ENCODE measurements at places on chromosomes 2 and 18.
A peak's percentile ranks its signal among the peaks of the same experiment; 100 is the strongest.

DNA sequence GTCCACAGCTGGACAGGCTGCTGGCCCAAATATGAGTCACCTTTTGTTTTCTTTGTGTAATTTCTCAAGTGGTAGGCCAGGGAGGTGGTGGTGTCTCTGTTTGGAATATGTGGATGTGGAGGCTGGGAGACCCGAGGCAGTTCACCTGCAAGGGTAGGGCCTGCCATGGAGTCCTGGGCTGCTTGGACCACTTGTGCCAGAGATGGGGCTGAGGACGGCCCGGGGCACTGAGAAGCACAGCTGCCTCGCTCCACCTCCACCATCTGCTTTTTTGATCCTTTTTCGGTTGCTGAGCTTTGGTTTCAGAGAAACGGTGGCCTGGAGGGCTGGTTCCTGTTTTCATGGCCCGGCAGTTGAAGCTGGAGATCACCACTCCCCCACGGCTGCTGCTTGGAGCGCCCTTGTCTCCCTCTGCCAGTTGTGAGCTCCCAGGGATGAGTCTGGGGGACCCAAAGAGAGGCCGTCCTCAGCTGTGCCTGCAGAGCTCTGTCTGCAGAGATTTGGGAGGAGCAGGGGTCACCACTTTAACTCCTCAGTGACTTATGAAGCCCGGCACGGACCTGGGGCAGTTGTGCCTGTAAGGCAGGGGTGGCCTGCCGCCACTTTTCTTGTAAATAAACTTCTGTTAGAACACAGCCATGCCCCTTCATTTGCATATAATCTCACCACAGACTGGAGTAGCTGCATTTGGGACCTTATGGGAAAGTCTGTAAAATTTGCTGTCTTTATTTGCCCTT, 67.6 kb upstream of the MCFD2 start:
- no peaks in the 10 kb centered on the region for H3K27me3 ChIP-seq
- peak; percentile 94 for DNase-seq
- peaks cover 97% of the 10 kb centered on the region for H3K4me1 ChIP-seq
- peak overlapping the region; percentile 100 for H3K27ac ChIP-seq
- H3K4me3 ChIP-seq = peak overlapping the region; percentile 60
- H3K36me3 ChIP-seq = peaks cover 23% of the 10 kb centered on the region

DNA sequence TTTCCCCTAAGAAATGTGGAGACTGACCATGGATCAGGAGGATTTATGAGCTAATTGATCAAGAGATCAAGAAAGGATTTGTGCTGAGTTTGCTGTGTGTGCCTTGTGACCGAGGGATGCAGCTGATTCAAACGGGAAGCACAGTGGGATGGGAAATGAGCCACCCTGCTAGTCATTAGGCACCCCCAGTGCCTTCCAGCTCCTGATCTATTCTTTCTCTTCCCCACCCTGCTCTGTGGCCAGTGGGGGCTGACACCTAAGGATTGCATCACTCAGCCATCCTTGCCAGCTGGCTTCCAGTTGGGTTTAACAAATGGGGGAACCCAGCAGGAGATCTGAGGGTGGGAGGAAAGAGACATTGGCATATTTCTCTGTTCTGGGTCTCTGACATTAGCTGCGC, 132.2 kb upstream of the CXCR4 start:
- no peaks in the 10 kb centered on the region for H3K4me1 ChIP-seq
- H3K27ac ChIP-seq = no peak overlapping the region
- H3K4me3 ChIP-seq = no peak overlapping the region
- H3K36me3 ChIP-seq = no peaks in the 10 kb centered on the region
- no peaks in the 10 kb centered on the region for H3K27me3 ChIP-seq

DNA sequence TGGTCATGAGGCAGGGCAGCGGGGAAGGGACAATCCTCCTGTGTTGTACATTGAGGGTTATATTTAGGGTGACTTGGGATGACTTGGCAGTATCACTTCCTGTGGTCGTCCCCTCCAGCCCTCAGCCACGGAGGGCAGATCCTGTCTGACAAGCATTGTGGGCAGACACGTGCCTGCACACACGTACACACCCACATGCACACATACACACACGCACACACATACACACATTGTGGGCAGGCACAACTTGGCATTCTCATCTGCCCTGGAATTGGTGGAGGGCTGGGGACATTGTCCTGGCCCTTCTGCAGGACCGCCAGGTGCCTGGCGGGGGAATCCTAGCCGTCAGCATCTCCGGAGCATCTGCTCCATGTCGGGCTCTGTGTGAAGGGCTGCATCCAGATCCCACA, 47.6 kb downstream of the ODC1 start:
- no peak overlapping the region for H3K27ac ChIP-seq
- no peak overlapping the region for H3K4me3 ChIP-seq
- H3K4me1 ChIP-seq = no peaks in the 10 kb centered on the region
- no peaks in the 10 kb centered on the region for H3K36me3 ChIP-seq
- H3K27me3 ChIP-seq = no peaks in the 10 kb centered on the region
- DNase-seq = no peak

GRCh38 chr2:218743068-218743467, 32.4 kb downstream of the TTLL4 start:
- no peak overlapping the region for H3K4me3 ChIP-seq
- H3K27ac ChIP-seq = no peak overlapping the region
- no peak for DNase-seq
- no peaks in the 10 kb centered on the region for H3K4me1 ChIP-seq
- H3K36me3 ChIP-seq = peaks cover 38% of the 10 kb centered on the region
- H3K27me3 ChIP-seq = no peaks in the 10 kb centered on the region

- H3K4me1 ChIP-seq = peaks cover 29% of the 10 kb centered on the region
- no peak for DNase-seq
- no peak overlapping the region for H3K4me3 ChIP-seq
- peaks cover 28% of the 10 kb centered on the region for H3K36me3 ChIP-seq
- no peak overlapping the region for H3K27ac ChIP-seq
Measured at GRCh38 chr2:195695002-195695631, 38.1 kb downstream of the SLC39A10 start.

DNA sequence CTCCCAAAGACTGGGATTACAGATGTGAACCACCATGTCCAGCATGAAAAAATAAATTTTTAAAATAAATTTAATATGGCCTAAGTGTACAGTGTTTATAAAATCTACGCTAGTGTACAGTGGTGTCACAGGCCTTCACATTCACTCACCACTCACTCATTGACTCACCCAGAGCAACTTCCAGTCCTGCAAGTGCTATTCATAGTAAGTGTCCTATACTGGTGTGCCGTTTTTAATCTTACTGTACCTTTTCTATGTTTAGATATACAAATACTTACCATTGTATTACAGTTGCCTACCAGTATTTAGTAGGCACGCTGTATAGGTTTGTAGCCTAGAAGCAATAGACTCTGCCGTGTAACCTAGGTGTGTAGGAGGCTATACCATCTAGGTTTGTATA, 291.6 kb upstream of the STON1 start:
- H3K36me3 ChIP-seq = no peaks in the 10 kb centered on the region
- no peak for DNase-seq
- H3K27me3 ChIP-seq = no peaks in the 10 kb centered on the region
- no peak overlapping the region for H3K4me3 ChIP-seq
- no peak overlapping the region for H3K27ac ChIP-seq

DNA sequence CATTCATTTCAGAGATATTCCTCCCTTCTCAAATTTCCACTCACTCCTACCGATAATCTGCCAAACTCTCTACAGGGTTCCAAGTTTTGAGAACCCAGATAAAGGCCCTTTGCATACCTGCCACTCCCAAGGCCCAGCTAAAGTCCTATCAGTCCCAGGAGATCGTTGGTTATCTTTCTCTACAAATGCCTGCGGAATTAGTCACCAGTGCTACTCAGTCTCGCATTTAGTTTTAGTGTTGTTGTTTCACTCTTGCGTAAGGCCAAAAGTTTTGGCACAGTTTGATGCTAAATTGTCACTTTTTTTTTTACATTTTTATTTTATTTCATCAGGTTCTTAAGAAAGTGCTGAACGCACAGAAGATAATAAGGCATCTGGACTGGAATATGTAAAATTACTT, 29.2 kb upstream of the SETBP1 start:
- DNase-seq = no peak
- no peaks in the 10 kb centered on the region for H3K4me1 ChIP-seq
- no peaks in the 10 kb centered on the region for H3K27me3 ChIP-seq
- H3K36me3 ChIP-seq = no peaks in the 10 kb centered on the region

DNA sequence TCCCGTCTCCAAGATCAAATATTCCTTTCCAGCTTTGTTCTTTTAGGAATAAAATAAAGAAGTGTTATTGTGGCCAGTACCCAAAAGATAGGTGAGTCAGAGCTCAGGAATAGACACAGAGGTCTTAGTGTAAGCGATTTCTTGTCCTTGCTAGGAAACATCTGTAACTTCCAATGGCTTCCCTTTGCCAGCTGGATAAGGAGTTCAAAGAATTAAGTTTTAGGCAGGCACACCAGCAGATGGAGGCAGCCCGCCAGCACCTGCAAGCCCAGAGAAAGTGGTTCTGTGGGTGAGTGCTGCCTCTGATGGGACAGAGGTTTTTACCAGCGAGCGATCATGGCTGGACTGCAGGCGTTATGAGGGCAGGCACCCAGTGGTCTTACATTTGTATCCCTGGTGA, 125.4 kb downstream of the MGAT5 start:
- no peaks in the 10 kb centered on the region for H3K27me3 ChIP-seq
- no peak overlapping the region for H3K4me3 ChIP-seq
- no peaks in the 10 kb centered on the region for H3K36me3 ChIP-seq

- H3K27me3 ChIP-seq = no peaks in the 10 kb centered on the region
- H3K27ac ChIP-seq = no peak overlapping the region
- DNase-seq = no peak
- no peak overlapping the region for H3K4me3 ChIP-seq
Measured at GRCh38 chr18:7567474-7568425, 634 bp downstream of the PTPRM start.

- H3K27ac ChIP-seq = no peak overlapping the region
- no peak overlapping the region for H3K4me3 ChIP-seq
- H3K27me3 ChIP-seq = no peaks in the 10 kb centered on the region
Measured at GRCh38 chr2:233871432-233871831, 3.2 kb upstream of the MSL3B start.

GRCh38 chr2:104599787-104600510, 254.0 kb upstream of the POU3F3 start:
- no peaks in the 10 kb centered on the region for H3K36me3 ChIP-seq
- H3K4me3 ChIP-seq = no peak overlapping the region
- H3K27me3 ChIP-seq = no peaks in the 10 kb centered on the region
- no peaks in the 10 kb centered on the region for H3K4me1 ChIP-seq
- no peak for DNase-seq

DNA sequence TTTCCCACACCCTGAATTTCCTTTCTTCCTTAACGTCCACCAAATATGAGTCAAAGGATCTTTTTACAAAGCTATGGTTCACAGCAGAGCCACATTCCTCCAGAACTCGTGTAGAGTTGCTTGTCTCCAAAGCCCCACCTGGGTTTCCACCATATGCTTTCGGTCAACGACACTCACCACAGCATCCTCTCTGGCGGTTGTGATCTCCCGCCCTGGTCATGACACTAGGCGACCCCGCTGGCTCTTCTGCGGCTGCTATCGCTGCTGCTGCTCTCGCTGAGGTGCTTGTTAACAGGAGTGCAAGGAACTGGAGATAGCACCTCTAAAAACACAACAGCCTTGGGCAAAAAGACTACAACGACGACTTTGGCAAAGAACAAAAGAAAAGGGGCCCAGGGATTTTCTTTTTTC, 340 bp downstream of the SLC40A1 start:
- no peaks in the 10 kb centered on the region for H3K27me3 ChIP-seq
- H3K27ac ChIP-seq = no peak overlapping the region
- H3K36me3 ChIP-seq = no peaks in the 10 kb centered on the region
- no peak overlapping the region for H3K4me3 ChIP-seq
- DNase-seq = no peak

- no peak for DNase-seq
- H3K4me3 ChIP-seq = no peak overlapping the region
- H3K27me3 ChIP-seq = no peaks in the 10 kb centered on the region
- H3K36me3 ChIP-seq = no peaks in the 10 kb centered on the region
Measured at GRCh38 chr2:112152476-112153178, 14.4 kb downstream of the FBLN7 start.

GRCh38 chr2:31894656-31895055, 116.2 kb downstream of the MEMO1 start:
- no peak overlapping the region for H3K4me3 ChIP-seq
- no peak overlapping the region for H3K27ac ChIP-seq
- DNase-seq = no peak
- H3K36me3 ChIP-seq = peaks cover 6% of the 10 kb centered on the region

GRCh38 chr2:54522624-54523281, 66.6 kb downstream of the SPTBN1 start:
- no peak overlapping the region for H3K27ac ChIP-seq
- peak; percentile 89 for DNase-seq
- no peak overlapping the region for H3K4me3 ChIP-seq
- H3K36me3 ChIP-seq = no peaks in the 10 kb centered on the region
- H3K4me1 ChIP-seq = no peaks in the 10 kb centered on the region
- H3K27me3 ChIP-seq = no peaks in the 10 kb centered on the region

GRCh38 chr2:139917690-139918384, 1137.6 kb upstream of the NXPH2 start:
- no peak overlapping the region for H3K4me3 ChIP-seq
- H3K4me1 ChIP-seq = no peaks in the 10 kb centered on the region
- no peak overlapping the region for H3K27ac ChIP-seq
- DNase-seq = no peak

- H3K27ac ChIP-seq = no peak overlapping the region
- H3K4me1 ChIP-seq = no peaks in the 10 kb centered on the region
- no peak overlapping the region for H3K4me3 ChIP-seq
- H3K27me3 ChIP-seq = no peaks in the 10 kb centered on the region
- H3K36me3 ChIP-seq = no peaks in the 10 kb centered on the region
- DNase-seq = no peak
Measured at GRCh38 chr2:28487258-28487657, 8.6 kb upstream of the PLB1 start.

GRCh38 chr2:159144776-159145614, 141.5 kb downstream of the WDSUB1 start:
- no peaks in the 10 kb centered on the region for H3K36me3 ChIP-seq
- no peak overlapping the region for H3K4me3 ChIP-seq
- no peaks in the 10 kb centered on the region for H3K27me3 ChIP-seq
- H3K27ac ChIP-seq = no peak overlapping the region
- DNase-seq = no peak

GRCh38 chr2:45724335-45724734, 72.9 kb downstream of the PRKCE start:
- H3K27me3 ChIP-seq = no peaks in the 10 kb centered on the region
- peak overlapping the region; percentile 94 for H3K27ac ChIP-seq
- peak; percentile 62 for DNase-seq
- peak overlapping the region; percentile 12 for H3K4me3 ChIP-seq

DNA sequence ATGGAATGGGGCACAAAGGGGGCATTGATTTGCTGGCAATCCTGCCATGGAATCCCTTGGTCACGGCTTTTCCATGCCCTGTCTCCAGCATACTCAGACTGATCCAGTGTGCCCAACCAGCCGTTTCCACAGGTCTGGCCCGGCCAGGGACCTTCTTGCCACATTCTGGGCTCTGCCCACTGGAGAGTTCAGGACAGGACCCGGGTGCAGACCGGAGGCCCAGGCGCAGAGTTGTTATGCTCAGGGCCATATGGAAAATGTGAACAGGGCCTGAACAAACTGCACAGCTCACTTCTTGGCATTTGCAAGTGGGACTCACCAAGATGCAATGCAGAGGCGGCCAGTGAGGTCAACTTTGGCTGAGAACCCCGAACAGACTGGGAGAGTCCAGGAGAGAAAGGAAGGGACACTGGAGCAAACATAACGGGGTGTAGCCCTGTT, 15.6 kb upstream of the ASAP2 start:
- H3K36me3 ChIP-seq = no peaks in the 10 kb centered on the region
- DNase-seq = no peak

Measured in Karpas-422 (cell line).